NCI-H2081 (cell line): ENCODE measurements at places on chromosomes 2 and 18.
A peak's percentile ranks its signal among the peaks of the same experiment; 100 is the strongest.

DNA sequence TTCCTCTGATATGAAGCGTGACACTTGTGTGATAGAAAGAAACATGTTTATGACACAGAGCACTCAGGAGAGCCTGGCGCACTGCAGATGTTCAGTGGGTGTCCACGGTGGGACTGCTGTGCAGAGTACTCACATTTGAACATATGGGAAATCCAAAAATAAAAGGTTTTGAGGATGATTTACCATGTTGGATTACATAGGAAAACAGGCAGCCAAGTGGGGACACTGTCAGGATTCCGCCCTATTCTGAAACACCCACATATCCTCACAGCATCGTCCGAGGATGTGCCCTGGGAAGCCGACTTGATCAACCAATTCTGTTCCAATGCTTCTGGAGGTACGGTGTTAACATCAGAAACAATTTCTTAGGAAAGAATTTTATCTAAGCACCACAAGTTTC is 263.7 kb downstream of the TGIF1 start:
- no peak for DNase-seq

DNA sequence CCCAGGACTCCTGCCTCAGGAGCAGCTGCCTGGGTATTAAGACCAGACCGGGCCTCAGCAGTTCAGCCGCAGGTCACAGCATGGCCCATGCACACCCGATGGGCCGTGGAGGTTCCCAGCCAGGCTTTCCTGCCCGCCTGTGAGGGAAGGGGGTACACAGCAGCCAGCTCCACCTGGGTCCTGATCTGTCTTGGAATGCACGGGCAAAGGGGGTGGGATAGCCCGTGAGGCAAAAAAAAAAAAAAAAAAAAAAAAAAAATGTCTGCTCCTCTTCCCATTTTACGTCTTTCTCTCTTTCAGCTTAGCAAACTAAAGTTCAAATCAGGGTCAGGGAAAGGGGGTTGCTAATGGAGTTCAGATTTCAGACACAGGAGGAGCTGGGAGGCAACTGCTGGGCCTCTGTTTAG is 385.2 kb downstream of the TNS1 start:
- DNase-seq: no peak

GRCh38 chr2:218961229-218961628 is 1.8 kb downstream of the CDK5R2 start:
- DNase-seq: no peak

DNA sequence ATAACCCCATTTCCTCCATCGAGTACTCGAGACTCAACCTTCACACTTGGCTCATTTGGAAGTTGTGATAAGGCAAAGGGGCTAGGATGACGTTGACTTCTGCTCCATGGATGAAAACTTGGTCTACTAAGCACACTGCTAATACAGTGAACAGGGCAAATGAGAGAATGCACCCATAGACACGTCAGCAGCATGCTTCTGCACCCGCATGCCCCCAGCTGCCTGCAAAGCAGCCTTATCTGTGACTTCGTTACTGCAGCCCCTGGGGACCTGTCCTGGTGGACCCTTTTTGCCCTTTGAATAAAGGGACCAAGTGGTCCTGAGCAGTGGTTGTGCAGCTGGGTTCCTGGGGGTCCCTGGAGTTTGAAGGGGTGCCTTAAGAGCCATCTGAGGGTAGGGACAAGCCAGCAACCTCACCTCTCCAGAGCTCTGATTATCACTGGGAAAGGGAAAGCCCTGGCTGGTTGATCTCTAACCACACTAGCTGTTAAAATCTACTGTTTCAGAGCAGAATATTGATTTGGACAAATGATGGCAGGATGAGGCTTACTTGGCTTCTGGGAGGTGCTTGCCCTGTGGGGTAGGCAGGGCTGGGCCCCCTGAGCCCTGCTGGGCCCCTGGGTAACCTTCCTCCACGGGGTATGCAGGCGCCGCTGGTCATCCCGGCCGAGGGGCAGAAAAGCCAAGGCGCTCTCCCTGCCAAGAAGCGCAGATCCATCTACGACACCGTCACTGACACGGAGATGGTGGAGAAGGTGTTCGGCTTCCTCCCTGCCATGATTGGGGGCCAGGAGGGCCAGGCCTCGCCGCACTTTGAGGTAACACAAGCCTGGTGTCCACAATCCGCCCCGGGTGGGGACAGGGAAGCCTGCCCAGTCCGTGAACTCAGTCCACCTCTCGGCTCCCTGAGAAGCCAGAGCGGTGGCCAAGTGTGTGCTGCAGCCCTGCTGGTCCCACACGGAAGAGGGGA is 37.6 kb upstream of the GPR17 start:
- DNase-seq: no peak

DNA sequence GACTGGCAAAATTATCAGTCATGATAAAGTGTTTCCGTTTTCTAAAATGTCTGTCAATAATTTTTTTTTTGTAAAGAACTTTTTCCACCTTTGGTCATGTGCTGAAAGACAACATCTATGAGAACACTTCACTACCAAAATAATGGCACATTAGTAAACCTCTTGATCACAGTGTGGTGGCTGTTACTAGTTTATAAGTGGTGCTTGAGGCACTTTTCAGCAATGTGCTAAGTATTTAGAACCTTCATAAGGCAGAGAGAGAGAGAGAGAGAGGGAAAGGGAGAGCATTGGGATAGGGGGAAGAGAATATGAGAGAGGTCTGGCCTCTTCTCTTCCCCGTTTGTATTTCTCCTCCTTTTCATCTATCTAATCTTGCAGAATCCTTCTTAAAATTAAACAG is 1.1 kb upstream of the NYAP2 start:
- DNase-seq: no peak

GRCh38 chr2:78416625-78417300 is 608.7 kb upstream of the REG3G start:
- no peak for DNase-seq

DNA sequence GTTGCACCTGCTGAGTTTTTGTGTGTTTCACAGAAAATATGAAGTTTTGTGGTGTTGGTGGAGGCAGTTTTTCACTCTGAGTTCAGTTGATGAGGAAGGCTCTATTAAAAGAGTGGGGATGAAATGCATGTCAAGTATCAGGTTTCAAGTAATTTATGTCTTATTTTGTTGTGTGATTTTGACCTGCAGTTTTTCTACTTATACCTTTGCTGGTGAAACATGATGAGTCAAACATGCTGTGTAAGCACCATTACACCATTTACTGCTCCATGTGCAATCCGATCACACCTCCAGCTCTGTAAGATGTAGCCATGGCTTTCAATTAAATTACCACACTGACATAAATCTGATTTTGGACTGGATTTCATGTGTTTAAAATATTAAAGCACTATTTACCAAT is 174.5 kb upstream of the ZEB2 start:
- peak; percentile 0 for DNase-seq

DNA sequence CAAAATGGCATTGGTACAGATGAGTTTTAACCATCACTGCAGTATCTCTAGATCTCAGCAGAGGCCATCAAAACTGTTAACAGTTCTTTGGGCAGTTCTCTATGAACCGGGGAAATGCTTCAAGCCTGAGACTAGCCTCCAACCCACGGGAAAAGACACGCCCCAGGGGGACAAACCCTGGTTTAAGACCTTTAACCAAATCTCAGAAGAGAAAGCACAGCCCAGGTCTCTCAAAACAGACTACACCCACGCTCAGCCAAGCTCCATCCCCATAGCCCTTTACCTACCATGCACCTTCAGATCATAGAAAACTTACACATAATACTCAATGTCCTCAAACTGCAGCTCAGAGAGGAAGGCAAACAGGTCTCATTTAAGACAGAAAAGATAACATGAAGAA is 78.3 kb downstream of the TMEM163 start:
- DNase-seq: no peak
